ENCODE measurements at places on chromosomes 6 and 20.
A peak's percentile ranks its signal among the peaks of the same experiment; 100 is the strongest.

DNA sequence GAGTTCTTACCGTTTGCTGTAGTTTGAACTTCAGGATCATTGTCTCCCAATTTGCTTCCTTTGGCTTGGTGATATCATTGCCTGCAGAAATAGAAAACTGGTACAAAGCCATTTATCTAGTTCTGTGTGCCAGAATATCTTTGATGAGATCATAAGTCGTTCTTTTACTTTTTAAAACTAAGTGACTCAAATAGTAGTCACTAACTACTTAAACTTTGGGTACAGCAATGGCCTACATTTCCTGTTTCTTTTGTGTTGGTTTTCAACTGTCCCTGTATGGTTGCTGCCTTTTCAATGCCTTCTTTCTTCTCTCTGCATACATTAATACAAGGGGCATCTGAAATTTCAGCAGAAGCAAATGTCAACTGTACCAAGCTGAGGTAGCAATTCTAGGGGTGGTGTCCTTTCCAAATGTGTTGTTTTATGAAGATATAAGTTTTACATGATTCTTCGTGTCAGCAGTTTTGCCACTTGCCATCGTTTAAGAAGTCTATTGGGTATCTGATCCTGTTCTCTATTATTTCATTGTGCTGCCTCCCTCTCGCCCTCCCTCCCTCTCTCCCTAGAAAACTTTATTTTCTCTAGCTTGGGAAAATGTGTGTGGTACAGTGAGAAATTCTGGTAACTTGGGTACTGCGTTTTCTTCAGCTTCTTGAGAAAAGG, 238.5 kb downstream of the FARS2 start:
- no peak for DNase-seq

GRCh38 chr6:90401933-90402830, 105.5 kb upstream of the BACH2 start:
- no peak for DNase-seq

- no peak for DNase-seq
These were observed 125.3 kb downstream of the SLC16A10 start for GRCh38 chr6:111212625-111213024.

DNA sequence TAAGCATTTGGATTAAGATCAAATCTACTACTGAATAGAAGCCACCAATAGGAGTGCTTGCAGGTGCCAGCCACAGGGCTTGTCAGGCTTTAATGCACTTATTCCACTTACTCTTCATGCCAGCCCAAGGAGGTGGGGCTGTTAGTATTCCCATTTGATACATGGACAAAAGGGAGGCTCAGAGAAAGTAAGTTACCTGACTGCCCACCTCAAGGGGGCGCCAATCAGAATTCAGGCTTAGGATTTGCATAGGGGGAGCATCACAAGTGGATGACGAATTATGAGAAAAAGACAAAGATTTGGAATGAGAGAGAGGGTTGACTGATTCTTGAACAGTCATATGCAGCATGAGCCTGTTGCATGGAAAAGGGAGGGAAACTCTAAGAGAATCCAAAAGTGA, 188.4 kb upstream of the TSHZ2 start:
- DNase-seq = peak; percentile 44

DNA sequence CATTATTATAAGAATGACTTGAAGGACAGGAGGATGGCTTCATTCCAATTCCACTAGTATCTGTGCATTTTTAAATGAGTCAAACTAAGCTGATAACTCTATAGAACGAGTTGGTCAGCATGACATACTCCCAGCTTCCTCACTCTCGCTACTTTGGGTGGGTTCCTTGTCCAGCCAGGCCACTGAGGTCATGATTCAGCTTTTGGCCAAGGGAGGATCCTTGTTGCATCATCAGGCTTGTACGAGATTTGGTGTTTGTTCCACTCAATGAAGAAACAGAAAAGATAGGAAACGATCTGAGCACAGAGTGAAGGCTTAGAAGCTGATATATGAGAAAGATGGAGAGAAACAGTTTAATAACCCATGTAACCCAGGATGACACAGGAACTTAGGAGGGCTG, 19.8 kb downstream of the NEDD9 start:
- no peak for DNase-seq

DNA sequence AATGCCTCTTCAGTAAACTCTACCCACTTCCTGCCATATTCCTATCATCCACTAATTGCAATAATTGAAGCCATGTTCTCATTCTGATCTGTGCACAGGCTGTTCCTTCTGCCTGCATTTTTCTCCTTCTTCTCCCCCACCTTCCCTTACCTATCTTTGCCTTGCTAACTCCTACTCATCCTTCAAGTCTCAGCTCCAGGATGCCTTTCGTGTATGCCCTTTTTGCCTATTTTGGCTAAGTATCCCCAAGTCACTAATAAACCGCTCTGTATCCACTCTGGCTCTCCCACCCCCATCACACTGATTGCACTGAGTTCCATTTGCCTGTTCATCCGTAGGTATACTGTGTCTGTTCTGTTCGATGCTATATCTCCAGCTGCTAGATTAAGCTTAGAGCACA, 6.3 kb upstream of the RPN2 start:
- no peak for DNase-seq

Data from erythroblast (primary cell).